ENCODE measurements at places on chromosomes 11 and 22. TPM values are rescaled to one million over a fixed set of nuclear protein-coding genes. Genes with fewer than 3 reads are reported as not detected.

DNA sequence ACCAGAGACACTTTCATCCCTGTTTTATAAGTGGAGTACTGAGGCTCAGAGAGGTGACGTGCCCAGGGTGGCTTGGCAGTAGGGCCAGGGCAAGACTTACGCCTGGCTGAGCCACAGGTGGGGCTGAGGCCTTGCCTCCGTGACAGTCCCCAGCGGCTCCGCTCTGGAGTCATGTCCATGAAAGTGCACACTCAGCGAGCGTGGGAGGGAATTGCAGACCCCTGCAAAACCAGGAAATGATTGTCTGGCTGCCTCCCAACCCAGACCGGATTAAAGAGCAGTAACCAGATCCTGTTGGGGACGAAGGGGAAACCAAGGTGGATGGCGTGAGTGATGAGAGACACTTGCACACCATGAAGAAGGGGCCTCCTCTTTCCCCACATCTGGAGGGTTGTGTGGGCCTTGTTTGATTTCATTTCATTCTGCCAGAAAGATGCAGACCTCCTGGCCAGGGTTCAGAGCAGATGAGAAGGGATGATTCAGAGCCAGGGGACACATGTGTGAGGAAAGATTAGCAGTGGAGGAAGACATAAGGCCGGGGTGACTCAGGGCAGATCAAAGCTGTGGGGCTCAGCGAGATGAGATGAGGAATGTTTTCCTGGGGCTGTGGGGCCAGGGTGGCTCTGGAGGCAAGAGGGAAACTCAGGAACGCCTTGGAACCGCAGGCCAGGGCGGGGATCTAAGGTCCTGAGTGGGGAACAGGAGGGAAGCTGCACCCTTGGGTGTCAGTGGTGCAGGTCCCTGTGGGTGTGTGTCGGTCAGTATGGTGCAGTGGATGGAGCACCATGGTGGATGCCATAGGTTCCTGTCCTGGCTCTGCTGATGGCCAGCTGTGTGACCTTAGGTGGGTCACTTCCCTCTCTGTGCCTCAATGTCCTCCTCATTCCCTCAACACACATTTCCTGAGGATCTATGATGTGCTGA, 29.9 kb upstream of the LRRC32 start:
- DNase-seq = no peak

- DNase-seq = no peak
Measured at GRCh38 chr11:113979431-113979830, 4.5 kb downstream of the HTR3A start.

- DNase-seq = no peak
Measured at GRCh38 chr11:109677876-109678275, 255.9 kb downstream of the C11orf87 start.

The MMP1 gene
- total RNA-seq = not detected

The OR4C45 gene
- total RNA-seq = not detected

Data from GM23338 (cell line).